GM18507 (cell line): ENCODE measurements at places on chromosomes 1 and 21.

DNA sequence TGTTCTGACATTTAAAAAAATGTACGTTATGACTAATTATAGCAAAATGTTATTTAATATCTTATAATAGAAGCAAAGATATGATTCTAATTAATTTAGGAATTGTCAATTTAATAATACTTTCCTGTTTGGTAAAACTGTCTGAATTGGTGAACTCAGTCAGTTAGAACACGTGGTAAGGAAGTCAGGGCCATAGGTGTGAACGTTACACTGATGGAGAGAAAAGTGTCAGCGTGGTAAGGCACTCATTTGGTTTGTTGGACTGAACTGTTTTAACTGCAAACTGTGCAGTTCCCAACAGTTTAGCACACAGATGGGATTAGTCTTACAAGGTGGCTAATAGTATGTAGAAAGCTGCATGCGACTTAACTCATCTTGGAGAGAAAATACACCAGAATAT is 102.9 kb downstream of the EPB41 start:
- DNase-seq = no peak

DNA sequence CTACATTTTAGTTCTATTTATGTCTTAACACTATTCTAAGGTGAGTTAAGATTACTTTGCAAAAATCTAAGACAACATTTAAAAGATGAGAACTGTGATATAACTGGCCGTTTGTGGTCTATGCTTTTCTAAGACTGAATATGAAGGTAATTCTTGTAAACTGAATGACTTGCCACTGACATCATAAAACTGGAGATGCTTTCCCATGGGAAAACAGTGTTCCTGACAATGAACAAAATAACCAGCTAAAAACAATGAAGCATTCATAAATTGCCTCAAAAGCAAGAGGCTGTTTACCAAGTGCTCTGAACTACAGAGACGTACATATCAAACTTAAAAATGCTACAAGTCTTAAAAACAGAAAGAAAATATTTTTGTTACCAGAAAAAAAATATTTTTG is 54.7 kb downstream of the APP start:
- DNase-seq = no peak

- DNase-seq = no peak
Measured at GRCh38 chr1:45009296-45009865, 1.7 kb downstream of the HECTD3 start.

DNA sequence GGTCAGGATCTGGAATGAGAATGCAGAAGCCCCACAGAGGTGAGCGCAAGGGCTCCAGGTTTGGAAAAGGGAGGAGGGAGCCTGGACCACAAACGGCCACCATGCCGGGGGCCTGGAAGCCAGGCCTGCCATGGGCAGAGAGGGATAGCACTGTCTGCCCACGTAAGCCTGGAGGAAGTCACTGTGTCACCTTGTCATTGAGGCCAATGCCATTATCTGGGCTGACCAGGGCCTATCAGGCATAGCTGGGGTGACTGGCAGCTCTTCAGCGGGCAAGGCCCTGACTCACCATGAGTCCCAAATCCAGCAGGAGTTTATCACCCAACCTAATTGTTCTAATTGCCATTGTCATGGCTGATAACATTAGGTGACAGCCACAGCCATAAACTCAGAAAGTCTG is 84.6 kb downstream of the MATN1 start:
- DNase-seq = no peak

DNA sequence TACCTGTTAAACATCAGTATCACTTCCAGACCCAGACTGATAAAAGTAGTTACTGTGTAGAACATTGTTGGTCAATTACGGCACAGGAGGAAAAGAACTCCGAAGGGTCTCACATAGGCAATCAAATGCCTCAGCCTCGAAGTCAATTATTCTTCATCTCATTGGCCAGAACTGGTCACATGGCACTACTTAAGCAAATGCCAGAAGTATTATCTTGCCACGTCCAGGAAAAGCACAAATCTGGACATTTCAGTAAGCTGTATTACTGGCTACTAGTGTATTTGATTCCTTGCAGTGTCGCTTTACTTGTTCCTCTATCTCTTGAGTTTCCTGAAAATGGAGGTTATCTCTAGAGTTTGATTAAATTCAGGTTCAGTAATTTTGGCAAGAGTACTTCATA is 24.4 kb downstream of the DIO1 start:
- DNase-seq = no peak

- no peak for DNase-seq
Measured at GRCh38 chr1:85224734-85225623, 24.2 kb upstream of the SYDE2 start.

DNA sequence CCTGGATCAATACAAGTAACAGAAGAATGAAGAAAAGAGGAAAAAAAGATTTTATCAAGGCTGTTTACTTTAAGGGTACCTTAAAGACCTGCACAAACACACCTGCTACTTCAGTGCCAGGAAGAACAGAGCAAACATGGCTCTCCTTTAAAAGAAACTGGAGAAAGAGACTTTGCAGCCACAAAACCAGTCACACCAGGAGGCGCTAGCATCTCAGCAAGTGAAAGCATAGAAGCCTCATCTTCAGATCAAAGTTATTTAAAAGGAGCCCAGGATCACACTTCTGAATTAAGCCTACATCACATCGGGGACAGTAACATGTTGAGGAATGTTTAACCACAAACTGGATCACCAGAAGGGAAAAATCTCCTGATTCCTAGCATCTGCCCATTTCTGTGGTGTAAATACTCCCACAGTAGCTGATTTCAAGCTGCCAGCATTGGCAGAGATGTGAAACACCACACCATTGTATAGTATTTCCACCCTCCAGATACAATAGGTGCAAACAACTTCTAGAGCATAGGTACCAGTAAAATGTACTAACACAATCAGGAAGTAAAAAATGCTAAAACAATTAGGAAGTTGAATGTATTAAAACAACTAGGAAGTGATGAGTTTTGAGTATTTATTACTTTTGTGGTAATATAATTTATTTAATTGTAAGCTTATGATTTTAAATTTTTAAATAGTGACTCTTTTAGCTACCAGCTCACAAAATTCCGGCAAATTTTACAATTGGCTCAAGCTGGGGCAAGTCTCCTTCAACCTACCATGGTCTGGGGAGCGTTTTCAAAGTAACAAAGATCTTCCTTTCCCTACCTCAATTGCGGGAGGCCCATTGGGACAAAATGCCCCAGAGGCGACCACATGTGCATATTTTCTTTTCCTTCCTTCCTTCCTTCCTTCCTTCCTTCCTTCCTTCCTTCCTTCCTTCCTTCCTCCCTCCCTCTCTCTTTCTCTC is 105.3 kb upstream of the CLDN14 start:
- no peak for DNase-seq

DNA sequence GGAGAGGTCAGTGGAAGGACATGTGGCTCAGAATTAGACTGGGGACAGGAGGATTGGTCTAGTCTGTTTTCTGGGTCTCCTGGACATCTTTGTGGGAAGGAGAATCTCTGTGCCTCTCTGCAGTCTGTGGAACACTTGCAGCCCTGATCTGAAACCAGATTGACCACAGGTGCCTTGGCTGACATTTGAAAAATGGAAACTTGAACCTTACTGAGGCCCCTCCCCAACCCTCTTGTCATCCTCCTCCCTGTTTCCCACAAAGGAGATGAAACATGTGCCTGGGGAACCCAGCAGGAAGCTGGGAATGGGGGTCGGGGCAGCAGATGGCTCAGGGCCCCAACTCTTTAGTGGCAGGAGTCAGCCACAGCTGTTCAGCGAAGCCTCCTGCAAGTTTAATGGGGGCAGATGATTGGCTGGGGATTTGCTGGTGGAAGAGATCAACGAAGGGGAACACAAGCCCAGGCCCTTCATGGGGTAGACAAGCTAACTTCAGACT is 18.1 kb downstream of the VASH2 start:
- no peak for DNase-seq

DNA sequence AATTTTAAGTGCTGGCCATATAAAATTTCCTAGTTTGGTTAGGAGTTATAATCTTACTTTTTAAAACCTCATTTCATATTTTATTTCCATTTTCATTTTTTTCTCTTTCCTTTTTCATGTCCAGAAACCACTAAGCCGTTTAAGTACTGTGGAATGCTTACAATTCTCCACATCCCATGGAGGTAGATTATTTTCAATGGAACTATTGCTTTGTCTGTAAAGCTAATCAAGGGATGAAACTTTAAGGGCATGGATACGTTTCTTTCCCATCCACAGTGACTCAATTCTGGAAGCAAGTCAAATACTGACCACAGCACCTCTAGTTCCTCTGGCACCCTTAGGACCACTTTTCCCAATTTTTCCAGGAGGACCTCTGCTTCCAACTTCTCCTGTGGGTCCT is 139.1 kb upstream of the ZNHIT6 start:
- no peak for DNase-seq

DNA sequence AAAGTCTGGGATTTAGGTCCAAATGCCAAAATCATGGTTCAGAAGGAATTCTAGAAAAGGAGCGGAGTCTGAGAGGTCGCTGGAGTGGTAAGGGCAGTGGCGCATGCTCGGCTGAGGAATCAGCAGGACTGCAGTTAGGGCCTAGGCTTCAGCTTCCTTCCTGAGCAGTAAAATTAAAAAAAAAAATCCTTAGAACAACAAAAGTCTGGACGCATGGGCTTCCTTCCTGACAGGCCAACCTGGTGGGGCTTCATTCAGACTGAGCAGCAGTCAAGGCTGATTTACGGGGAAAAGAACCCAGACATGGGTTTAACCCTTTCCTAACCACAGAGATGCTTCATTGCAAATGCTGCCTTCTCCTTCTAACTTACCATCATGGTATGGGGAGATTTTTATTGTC is 17.1 kb downstream of the RNF220 start:
- no peak for DNase-seq

DNA sequence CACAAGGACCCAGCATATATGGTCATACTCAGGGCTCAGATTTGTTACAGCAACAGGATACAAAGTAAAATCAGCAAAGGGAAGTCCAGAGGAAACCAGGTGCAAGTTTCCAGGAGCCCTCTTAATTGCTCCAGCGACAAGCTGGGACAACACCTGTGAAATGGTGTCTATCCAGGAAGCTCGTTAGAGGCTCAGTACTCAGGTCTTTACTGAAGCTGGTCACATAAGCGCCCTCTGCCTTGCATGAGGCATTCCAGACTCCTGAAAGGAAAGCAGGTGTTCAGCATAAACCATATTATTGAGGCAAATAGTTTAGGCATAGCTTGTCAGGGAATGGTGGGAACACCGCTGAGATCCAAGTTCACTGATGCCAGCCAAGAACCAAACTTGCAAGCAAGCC is 231.0 kb downstream of the SLC35F3 start:
- no peak for DNase-seq

DNA sequence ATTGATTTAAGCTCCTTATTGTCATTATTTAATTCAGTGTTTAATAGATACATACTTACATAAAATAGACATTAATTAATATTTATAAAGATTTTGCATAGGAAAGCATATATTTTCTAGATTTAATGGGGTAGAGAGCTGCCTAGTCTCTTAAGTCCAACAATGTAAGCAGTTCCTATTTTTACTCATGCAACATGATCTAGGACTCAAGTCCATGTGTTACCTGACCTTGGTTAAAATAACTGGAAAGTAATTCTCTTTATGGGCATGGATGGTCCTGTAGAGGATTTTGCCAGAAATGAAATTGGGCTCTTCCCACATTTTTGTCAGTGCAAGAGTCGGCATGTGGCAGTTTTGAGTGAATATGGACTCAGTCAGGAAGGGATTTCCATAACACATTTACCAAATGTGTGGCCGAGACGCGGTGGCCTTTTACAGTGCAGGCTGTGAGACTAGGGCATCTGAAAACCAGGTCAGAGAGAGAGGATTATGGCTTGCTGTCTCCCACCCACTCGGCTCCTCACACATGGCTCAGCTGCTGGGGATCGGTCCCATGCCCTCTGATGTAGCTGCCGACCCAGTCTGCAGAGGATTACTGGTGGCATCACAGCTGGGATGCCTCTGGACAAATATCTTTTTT is 6.2 kb upstream of the KIF1B start:
- DNase-seq = no peak

DNA sequence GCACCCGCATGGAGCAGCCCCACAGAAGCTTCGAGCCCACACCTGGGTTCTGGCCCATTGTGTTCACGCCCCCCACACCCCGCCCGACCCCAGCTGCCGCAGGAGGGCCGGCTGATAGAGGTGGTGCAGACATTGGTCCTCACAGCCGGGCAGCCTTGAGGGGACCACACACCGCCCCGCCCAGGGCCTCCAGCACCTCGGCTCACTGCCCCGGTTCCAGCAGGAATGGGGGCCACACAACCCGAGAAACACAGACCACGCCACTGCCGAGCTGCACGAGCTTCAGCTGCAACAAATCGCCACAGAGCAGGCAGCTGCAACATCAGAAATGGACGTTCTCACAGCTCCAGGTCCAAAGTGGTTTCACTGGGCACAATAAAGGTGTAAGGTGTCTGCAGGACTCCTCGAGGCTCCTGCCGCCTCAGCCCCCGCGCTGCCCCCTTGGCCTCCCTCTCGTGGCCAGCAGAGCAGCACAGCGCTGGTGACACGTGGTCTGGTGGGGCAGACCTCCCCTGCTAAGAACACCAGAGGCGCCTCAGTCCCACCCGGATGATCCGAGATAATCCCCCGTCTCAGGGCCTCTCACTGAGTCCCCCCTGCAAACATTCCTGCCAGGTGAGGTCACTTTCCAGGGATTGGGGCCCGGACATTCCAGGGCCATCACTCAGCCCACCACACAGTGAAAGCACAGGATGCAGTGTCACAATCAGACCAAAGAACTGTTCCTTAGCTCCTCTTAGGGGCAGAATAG is 62.3 kb upstream of the ADARB1 start:
- DNase-seq = no peak

DNA sequence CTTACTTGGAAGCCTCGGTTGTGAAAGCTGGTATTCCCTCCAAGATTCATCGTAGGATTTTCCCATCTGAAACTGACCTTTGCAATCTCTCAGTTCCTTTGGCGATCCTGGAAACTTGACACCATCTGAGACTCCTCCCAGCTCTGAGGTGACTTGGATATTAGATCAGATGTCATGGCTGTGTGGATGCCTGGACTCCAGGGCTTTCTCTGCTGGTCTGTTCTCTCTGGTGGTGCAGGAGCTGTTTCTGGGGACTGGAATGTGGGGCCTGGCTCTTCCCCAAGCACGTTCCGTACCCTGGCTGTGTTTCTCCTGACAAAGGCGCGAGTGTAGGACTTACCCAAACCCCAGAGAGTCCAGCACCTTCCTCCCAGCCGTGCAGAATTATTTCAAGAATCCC is 252.2 kb downstream of the RPS6KC1 start:
- DNase-seq = no peak

DNA sequence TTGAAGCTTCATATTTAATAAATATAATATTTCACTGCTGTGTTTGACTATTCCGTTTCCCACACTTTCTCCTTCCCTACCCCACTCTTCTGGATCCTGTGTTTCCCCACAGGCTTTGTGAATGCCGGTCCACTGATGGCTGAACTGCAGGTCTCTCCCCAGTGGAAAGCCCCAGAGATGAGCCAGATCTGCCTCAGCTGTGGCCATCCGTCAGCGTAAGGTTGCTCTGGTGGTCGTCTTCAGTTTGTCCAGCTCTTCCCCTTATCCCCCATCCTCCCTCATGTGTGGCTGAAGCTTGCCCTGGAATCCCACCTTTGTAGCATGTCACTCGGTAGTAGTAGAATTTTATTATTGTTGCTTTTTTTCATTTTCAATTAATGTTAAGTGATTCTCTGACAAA is 11.4 kb downstream of the SMAP2 start:
- DNase-seq = no peak
